ENCODE measurements at places on chromosomes 12 and 14. TPM values are rescaled to one million over a fixed set of nuclear protein-coding genes. Genes with fewer than 3 reads are reported as not detected.

PPP4R4 gene
- 0.67 TPM for total RNA-seq

RERG gene
- total RNA-seq, result 1.4 TPM

SPRING1 gene
- total RNA-seq, result 8.1 TPM

DNA sequence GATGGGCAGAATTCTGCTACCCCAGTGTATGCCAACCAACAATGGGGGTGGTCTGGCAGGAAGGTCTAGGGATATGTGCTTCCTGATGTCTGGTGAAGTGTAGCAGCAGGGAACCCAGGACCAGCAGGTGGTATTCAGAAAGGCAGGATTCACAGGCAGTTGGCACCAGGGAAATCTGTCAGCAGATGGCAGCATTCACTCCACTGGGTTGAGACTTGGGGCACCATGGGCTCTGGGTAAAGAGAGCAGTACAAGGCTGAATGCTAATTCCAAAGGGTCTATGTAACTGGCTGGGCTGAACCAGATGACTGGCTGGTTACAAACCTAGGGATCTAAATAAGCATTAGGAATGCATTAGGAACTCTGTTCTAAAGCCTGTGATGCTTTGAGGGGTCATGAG, 466.9 kb upstream of the STXBP6 start:
- DNase-seq, result no peak

- DNase-seq, result no peak
These were observed 51.2 kb upstream of the AMN start for GRCh38 chr14:102870994-102871831.

DNA sequence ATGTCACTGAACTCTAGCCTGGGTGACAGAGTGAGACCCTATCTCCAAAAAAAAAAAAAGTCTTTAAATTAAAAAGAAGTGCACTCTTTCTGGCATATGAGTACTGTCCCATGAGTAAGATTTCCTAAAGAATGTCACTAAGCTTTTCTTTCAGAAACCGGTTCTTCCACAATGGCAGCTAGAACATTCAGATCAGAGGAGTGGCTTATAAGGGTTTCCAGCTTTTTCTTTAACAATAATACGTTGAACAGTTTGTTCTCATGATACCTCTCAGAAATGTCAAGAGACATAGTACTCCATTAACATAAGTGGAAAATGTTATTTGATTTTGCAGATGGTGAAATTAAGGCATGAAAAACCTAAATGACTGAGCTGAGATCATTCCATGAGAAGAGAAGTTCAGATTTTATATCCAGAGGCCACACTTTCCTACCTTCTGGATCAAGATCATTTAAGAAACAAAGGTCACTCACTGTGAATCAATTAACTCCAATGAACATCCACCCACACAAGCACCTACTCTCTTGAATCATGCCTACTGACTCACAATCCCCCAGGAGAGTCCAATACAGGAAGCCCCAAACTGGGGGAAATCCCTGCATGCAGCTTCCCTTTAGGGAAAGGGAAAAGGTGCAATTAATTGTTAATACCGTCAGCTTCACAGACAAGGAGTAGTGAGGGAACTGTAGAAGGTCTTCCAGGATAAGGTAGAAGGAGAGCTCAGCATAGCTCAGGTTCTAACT, 86.9 kb downstream of the SPTSSA start:
- DNase-seq, result no peak

DNA sequence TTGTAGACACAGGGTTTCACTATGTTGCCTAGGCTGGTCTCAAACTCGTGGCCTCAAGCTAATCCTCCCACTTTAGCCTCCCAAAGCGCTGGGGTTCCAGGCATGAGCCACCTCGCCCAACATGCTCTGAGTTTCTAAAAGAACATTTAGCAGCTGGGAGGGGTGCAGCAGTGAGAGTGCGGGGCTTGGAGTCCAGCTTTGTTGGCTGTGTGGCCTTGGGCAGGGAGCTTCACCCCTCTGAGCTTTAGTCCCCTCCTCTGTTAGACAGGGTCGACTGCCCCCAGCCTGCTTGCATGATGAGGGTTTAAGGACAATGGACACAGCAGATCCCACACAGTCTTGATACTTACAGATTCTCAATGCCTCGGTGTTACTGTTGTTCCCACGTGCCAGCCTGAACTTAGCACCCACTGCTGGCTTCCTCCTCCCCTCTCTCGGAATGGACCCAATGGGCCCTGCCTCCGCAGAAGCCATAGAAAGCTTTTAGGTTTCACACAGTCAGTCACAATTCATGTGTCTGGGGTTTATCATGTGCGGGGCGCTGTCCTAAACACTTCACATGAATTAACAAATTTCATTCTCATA, 54.6 kb downstream of the PSMA6 start:
- DNase-seq, result no peak

DNA sequence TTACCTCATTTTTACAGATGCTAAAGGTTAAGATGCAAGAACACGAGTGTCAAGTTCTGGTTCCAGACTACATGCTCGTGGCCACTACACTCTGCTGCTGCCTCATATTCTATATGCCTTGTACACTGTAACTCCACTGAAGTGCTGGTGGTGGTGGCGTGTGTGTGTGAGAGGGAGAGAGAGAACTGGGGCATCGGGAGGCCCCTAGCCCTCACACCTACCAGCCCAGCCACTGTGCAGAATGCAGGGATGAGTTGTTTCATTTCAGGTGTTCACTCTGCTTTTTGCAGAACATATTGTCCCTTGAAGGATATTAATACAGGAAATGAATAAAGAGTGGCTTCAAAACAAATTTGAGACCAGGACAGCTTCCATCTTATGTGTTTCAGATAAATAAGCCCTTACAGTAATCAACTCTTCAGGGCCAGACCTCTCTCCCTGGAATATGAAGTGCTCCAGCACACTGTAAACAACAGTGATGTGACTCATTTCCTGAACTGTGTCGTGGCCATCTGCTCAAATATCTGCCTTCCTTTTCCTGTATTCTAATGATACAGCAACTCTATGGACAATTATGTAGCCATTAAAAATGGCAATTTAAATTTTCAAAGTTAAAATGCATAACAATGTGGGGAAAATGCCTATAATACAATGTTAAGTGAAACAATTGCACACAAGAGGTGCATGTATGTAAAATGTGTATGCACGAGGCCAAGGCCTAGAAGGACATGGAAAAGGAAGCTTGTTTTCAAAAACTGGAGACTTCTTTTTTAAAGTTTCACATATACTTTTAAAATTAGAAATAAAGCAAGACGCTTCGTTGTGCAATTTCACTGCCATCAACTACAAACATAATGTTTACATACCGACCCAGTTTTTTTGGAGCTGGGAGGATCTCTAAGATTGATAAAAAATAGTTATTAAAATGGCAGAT, 215.4 kb downstream of the PELI2 start:
- no peak for DNase-seq

DNA sequence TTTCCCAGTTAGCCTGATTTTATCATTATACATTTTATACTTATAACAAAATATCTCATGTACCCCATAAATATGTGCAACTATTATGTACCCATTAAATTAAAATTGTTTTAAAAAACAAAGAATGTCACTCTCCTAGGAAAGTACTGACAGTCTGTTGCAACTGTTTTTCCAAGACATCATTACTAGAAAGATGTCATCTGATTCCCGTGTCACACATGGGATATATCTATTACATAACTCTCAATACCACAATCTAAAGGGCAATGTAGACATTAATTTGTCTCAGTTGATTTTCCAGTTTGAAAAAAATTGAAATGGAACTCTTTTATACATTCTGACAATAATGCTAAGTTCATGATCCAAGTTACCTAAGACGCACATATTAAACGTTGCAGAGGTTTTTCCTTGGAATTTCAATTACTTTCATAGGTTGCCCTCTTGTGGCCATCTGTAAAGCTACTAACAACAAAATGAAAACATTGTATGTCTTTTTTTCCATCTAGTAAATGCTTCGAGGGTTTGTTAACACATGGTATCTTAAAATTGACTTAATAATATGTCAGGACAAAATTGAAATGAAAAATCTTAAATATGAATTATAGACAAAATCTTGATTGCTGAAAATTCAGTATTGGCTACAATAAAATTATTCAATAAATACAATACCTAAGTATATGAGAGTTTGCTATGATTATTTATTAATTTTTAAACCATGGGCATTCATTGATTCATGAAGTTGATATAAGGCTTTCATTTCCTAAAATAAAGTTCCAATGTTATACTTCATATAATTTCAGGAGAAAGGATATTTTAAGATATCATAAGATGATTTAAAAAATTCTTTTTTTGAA, 131.6 kb downstream of the PPFIA2 start:
- DNase-seq, result no peak

- no peak for DNase-seq
These were observed 216.7 kb downstream of the MED13L start for GRCh38 chr12:116060764-116061163.

DNA sequence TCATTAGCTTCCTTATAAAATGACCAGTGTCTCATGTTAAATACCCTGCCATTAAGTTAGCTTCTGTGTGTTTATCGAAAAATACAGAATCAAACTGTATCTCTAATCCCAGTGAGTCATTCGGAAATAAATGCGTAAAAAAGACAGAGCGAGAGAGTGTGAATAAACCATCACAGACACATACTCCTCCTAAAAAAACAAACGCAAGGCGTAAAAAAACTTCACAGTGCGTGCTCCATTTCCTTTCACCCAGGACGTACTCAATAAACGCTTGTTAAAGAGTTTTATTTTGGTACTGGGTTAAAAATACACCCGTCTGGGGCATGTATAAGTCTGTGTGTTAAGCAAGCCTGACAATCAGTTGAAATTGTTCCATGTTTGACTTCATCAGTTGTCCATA, 58.8 kb upstream of the ISM2 start:
- no peak for DNase-seq

DNA sequence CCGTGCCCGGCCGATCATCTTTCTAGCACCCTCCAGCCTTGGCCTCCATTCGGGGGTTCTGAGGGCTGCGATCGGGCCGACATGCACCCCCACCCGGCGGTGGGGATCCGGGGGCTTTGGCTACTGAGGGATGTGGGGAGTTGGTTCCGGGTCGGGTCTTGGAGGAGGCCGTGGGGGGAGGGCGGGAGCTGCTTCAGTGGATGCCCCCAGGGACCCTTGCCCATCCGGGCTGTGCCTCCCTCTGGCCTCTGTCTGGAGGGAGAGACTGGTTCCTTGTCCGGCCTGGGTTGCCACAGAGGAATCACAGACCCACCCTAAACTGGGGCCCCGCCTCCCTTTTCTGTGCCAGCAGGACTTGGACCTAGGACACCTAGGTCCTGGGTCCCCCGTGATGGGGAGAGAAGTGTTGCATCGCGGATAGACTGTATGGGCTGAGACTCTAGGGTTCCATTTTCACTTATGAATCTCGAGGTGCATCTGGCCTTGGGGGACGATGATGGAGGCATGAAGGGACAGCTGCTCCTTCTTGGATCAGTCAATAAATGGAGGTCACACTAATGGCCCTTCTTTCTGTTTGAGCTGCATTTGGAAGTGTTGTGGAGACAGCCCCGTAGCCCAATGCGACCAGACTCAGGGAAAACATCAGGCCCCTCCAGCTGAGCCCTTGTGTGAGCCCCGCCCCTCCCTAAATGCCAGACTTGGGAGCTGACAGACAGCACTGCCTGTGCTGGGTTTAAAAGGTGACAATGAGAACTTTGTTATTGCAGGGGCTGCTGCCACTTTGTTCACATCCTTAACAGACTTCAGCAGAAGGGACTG, 577 bp downstream of the DTX3 start:
- no peak for DNase-seq

GRCh38 chr14:99729991-99730875, 46.1 kb downstream of the CYP46A1 start:
- peak; percentile 82 for DNase-seq

DNA sequence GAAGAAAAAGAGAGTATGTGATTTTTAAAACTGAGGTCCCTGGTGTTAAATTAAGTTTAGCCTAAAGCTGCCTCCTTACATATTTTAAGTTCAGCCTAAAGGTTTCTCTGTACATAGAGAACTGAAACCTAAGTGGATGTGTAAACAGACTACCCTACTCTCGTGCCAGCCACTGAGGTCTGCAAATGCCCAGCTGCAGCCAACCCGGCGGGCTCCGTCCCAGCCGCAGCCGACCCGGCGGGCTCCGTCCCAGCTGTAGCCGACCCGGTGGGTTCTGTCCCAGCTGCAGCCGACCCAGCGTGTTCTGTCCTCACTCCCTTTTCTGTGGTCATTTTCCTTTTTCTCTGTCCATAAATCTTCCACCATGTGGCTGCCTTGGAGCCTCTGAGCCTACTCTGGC, 97.2 kb upstream of the SFSWAP start:
- no peak for DNase-seq

DNA sequence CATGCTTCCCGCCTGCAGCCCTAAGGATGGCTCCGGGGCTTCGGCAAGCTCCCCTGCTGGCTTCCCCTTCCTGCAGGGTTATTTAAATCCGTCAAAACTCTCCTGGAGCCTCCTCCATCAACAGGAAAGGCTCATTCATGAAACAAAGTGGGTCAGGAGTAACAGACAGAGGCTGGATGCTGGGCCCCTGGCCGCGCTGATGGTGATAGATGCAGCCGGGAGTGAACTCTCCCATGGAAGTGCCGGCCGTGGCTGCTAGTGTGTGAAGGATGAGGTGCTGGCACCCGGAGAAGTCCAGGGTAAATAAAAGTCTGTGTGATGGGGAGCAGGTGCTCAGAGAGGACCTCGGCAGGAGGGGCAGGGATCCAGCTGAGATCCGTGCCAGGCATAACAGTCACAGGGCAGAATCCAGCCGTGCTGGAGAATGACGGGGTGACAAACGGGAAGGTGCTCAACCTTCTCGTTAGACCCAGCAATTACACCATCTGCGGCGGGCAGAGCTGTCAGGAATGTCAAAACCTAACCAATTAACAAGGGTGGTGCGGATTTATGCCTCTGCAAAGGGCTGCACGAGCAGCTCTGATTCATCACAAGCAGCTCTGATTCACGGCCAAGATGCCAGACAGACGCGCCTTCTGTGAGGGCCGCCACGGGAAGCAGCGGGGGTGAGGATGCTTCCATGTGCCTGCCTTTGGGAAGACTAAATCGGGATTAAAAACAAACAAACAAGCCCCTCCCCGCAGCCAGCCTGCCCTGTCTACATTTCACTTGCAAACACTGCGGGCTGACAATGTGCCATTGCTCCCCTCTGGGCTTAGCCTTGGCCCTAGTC, 55.6 kb downstream of the SYNE3 start:
- DNase-seq, result no peak

- DNase-seq, result peak; percentile 85
These were observed 26.1 kb upstream of the UBC start for GRCh38 chr12:124940393-124941169.

- no peak for DNase-seq
These were observed 53.3 kb upstream of the CDKN3 start for GRCh38 chr14:54343272-54344121.

DNA sequence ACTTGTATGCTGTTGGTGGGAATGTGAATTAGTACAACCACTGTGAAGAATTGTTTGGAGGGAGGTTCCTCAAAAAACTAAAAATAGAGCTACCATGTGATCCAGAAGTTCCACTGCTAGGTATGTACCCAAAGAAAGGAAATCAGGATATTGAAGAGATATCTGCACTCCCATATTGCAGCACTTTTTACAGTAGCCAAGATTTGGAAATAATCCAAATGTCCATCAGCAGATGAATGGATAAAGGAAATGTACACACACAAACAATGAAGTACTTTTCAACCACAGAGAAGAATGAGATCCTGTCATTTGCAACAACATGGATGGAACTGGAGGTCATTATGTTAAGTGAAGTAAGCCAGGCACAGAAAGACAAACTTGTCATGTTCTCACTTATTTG, 25.9 kb downstream of the TIGAR start:
- DNase-seq, result no peak

GRCh38 chr12:93783832-93784231, 106.7 kb downstream of the CRADD start:
- DNase-seq, result no peak
